ENCODE measurements at places on chromosomes 5 and 9. TPM values are rescaled to one million over a fixed set of nuclear protein-coding genes. Genes with fewer than 3 reads are reported as not detected.

Gene DMAC1
- polyA plus RNA-seq: 6.7 TPM

Gene CD14
- polyA plus RNA-seq: 7.8 TPM

Gene CER1
- polyA plus RNA-seq: 0.04 TPM

Gene HAVCR2
- 2.3 TPM for polyA plus RNA-seq

Gene STING1
- 23.0 TPM for polyA plus RNA-seq

Gene C5orf58
- not detected for polyA plus RNA-seq

Gene UNC5A
- polyA plus RNA-seq: 0.63 TPM

DNA sequence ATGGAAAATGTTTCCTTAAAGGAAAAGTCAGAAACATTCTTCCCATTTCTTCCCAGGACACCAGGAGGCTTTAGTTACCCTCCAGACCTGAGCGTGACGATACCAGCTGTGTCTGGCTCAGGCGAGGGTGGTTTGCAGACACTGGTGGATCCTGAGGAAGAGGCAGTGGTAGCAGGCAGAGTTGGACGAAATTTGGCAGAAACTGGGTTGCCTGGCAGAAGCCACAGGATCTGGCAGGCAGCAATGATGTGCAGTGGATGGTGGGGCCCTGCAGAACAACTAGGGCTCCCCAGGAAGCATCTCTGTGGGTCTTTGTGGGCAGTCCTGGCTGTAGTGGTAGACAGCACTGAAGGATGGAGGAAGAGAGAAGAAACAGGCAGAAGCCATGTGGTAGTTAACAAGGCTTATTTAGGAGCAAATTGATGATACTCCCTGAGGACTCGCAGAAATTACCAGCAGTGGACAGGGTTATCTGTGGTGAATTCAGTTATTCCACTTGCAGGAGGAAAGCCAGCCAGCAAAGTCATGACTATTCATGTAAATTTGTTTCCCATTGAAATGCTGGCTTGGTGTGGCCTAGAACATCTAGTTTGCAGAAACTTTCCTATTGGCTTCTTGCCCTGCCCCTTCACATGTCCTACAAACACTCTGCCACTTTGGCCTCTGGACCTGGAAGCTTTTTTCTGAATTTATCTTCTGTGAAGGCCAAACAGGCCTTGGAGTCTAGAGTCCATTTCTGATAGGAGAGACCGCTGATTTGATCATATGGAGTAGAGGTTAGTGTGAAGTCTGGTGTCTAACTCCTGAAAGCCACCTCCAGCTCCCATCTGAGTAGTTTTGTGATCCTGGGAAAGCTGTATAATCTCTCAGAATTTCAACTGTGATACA lies 212.0 kb downstream of the DMRT2 start:
- no peaks in the 10 kb centered on the region for H3K27me3 ChIP-seq
- H3K27ac ChIP-seq: no peak overlapping the region
- peaks cover 9% of the 10 kb centered on the region for H3K4me1 ChIP-seq
- H3K36me3 ChIP-seq: no peaks in the 10 kb centered on the region
- peak; percentile 31 for DNase-seq
- H3K4me3 ChIP-seq: no peak overlapping the region

DNA sequence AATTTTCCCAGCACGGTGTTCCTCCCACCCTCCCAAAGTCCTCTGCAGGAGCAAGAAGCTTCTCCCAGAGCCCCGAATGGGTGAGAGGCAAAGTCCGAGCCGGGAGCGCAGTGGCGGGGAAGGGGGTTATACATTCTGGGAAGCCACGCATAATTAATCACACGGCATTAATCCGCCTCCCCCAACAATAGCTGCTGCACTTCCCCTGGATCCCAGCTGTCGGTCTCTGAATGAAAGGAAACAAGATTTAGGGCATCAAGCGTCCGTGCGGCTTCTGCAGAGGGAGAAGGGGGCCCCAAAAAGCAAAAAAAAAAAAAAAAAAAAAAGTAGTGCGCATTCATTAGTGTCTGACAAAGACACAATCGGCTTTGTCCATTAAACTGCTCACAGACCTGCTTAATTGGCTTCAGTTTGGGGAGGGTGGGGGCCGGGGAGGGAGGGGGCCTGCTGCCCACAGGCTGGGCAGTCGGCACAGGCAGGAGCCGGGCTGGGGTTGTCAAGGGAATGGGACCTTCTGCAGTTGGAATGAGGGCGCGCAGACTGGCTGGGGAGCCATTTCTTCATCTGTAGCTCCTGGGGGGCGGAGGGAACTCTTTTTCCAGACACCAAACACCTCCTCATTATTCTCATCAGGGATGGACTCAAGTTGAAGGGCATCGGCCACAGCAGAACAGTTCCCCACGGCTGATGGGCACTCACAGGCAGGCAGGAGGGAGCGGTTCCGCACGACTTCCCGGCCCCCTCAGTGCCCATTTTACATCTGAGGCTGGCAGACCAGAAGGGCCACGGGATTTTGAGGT lies 3.4 kb downstream of the NOTCH1 start:
- peak overlapping the region; percentile 31 for H3K27ac ChIP-seq
- peaks cover 11% of the 10 kb centered on the region for H3K27me3 ChIP-seq
- no peak overlapping the region for H3K4me3 ChIP-seq
- H3K36me3 ChIP-seq: peaks cover 63% of the 10 kb centered on the region

- no peak overlapping the region for H3K27ac ChIP-seq
- H3K4me3 ChIP-seq: no peak overlapping the region
- H3K36me3 ChIP-seq: no peaks in the 10 kb centered on the region
- no peaks in the 10 kb centered on the region for H3K4me1 ChIP-seq
- H3K27me3 ChIP-seq: no peaks in the 10 kb centered on the region
- no peak for DNase-seq
These were observed 75.1 kb upstream of the ADCY2 start for GRCh38 chr5:7320701-7321301.

- H3K27ac ChIP-seq: no peak overlapping the region
- DNase-seq: no peak
- H3K4me3 ChIP-seq: no peak overlapping the region
- no peaks in the 10 kb centered on the region for H3K4me1 ChIP-seq
- H3K27me3 ChIP-seq: no peaks in the 10 kb centered on the region
These were observed 357.1 kb downstream of the CDH18 start for GRCh38 chr5:19630876-19631275.

DNA sequence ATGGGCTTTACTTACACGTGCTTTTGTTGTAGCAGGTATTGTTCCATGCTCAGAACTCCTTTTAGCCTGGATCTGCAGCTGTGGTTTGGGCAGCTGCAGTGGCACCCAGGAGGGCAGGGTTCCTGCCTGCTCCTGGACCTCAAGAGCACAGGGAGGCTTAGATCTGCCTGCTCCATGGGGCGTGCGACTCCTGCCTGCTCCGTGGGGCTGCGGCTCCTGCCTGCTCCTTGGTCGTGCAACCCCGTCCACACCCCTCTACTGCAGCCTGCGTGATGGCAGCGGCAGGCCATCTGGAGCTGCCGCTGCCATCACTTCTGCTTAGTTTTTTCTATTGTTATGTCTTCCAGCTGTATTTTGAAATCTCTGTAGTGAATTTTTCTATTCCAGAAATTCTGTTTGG lies 11.7 kb upstream of the UGT3A2 start:
- no peaks in the 10 kb centered on the region for H3K4me1 ChIP-seq

- peak; percentile 12 for DNase-seq
- H3K27me3 ChIP-seq: no peaks in the 10 kb centered on the region
- no peaks in the 10 kb centered on the region for H3K4me1 ChIP-seq
- no peak overlapping the region for H3K4me3 ChIP-seq
These were observed 10.3 kb upstream of the PCDHB1 start for GRCh38 chr5:141040771-141041426.

DNA sequence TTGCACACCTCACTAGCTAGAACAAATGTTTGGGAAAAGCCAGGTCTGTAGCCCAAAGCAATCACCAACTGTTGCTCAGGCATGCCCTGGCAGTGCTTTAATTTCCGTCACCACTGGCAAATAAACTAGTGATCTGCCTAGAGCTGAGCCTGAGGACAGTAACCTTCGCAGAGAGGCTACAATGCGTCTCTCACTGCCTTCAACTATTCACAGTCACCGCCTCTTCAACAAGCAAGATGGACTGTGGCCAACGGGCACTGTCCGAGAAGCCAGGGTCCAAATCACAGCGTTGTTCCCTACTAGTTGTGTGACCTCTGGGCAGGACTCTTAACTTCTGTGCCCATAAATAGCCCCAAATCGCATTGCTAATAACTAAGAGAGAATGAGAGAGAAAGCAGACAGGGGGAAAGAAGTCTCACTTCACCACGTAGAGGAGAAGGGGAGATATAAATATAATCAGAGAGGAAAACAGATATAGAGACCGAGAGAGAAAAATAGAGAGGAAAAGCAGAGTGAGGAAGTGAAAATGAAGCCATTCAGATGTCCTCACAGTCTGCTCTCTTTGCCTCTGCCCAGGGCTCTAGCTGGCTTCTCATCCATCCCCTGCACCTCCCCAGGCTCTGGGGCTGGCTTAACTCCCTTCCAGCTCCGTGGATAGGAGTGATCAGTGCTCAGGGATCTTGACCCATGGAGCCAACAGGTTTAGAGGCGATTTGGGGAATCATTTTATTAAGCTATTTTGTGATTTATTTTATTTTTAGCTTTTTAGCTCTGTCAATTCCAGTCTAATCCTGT lies 157.9 kb downstream of the ZDHHC21 start:
- no peaks in the 10 kb centered on the region for H3K27me3 ChIP-seq
- no peaks in the 10 kb centered on the region for H3K36me3 ChIP-seq
- H3K27ac ChIP-seq: no peak overlapping the region
- H3K4me3 ChIP-seq: no peak overlapping the region

GRCh38 chr5:179355976-179356974 lies 11.0 kb upstream of the ADAMTS2 start:
- DNase-seq: no peak
- no peak overlapping the region for H3K4me3 ChIP-seq
- H3K27ac ChIP-seq: peak overlapping the region; percentile 62
- no peaks in the 10 kb centered on the region for H3K27me3 ChIP-seq

DNA sequence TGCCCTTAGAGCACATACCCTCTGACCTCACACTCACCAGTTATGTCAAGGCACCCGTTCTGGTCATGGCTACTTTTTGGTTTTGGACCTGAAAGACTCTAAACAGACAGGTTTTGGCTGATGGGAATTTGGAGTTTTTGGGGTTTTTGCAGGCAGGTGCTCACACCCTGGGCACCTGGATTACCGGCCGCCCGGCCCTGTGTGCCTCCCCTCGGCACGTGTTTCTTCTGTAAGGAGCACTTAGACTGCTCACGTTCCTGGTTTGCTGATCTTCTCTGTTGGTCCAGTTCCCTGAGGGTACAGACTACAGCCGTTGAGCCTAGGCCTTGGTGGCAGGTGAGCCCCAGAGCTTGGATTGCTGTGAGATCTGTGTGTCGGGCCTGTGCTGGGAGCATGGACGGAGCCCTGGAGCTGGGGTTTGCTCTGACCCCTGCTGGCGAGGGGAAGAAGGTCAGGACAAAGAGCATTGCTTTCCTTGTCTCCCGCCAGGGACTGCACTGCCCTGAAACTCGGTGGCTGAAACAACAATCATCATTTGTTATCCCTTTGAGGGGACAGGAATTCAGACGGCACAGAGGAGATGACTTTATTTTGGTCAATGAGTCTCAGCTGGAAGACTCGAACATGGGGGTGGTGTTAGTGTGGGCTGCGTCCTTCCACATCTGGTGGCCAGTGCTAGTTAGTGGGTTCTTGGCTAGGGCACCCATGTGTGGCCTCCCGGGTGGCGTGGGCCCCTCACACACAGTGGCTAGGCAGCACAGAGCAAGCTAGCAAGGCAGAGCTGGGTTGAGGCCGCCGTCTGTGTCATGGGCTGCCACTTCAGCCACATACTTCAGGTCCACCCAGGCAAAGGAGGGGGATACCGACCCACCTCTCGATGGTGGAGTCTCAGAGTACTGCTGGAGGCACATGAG lies 76.4 kb downstream of the EHMT1 start:
- H3K27me3 ChIP-seq: no peaks in the 10 kb centered on the region
- no peaks in the 10 kb centered on the region for H3K36me3 ChIP-seq
- no peak overlapping the region for H3K4me3 ChIP-seq
- no peak overlapping the region for H3K27ac ChIP-seq

GRCh38 chr5:40672425-40672824 lies 7.3 kb upstream of the PTGER4 start:
- H3K27ac ChIP-seq: no peak overlapping the region
- H3K36me3 ChIP-seq: no peaks in the 10 kb centered on the region
- no peak for DNase-seq
- H3K4me3 ChIP-seq: no peak overlapping the region

DNA sequence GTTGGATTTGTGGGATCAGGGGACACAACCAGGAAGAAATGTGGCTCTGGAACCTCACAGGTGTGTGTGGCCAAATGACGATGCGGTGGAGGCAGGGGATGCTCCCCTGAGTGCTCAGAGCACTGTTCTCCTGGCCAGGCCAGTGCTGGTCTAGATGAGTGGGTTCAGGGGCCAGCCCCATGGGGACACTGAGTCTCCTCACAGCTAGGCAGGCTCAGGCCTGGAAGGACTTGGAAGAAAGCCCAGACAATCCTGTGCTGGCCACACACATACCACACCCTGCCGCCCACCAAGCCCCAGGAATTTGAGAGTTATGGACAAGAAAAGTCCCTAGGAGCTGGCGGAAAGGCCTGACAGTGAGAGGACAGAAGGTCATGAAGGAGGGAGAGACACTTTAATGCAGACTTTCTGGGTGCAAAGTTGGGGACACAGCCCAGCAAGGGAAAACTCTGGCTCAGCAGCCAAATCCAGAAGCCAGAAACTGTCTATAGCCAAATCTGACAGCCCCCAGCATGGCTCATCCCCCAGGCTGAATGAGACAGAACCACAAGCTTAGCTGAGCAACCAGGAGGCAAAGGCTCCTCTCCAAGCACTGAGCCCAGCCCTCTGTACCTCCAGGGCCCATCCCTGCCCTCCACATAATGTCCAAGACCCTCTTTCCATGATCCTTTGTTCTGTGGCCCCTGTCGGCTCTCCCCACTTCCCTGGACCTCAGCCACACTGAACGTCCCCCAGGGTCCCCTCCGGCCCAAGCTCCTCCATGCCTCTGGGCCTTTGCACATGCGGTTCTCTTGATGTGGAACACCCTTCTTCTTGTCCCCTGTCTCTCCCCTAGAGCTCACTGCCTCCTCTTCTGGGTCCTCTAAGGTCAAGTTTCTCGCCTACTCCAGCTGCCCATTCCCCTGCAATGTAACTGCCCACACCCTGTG lies 22.4 kb downstream of the LHX6 start:
- H3K4me1 ChIP-seq: no peaks in the 10 kb centered on the region
- no peak for DNase-seq
- H3K36me3 ChIP-seq: no peaks in the 10 kb centered on the region
- H3K4me3 ChIP-seq: no peak overlapping the region
- peaks cover 41% of the 10 kb centered on the region for H3K27me3 ChIP-seq

- no peak for DNase-seq
- no peak overlapping the region for H3K27ac ChIP-seq
- H3K4me3 ChIP-seq: no peak overlapping the region
- no peaks in the 10 kb centered on the region for H3K27me3 ChIP-seq
These were observed 50.9 kb downstream of the ACTBL2 start for GRCh38 chr5:57431759-57432158.

DNA sequence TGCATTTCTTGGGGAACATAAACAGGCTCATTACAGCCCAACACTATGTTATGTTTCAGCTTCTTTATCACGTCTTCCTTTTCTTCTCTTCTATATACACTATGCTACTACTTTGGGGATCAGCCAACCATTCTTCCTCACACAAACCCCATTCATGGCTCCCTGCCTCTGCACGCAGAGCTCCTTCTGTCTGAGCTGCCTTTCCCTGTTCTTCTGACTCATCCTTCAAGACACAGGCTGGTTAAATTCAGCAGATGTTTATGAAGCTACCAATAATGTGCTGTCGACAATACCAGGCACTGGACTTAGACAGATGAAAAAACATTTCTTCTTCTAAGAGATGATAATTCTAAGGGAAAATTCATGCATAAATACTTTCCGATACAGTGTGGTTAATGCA lies 102.5 kb upstream of the TXNDC8 start:
- no peak overlapping the region for H3K4me3 ChIP-seq
- no peaks in the 10 kb centered on the region for H3K27me3 ChIP-seq
- H3K4me1 ChIP-seq: no peaks in the 10 kb centered on the region
- H3K36me3 ChIP-seq: no peaks in the 10 kb centered on the region

Measured in small intestine (tissue), 16 donors.